ENCODE measurements at places on chromosomes 11 and 22. TPM values are rescaled to one million over a fixed set of nuclear protein-coding genes. Genes with fewer than 3 reads are reported as not detected.

GRCh38 chr11:100855466-100856067, 168.5 kb downstream of the ARHGAP42 start:
- H3K4me3 ChIP-seq: no peak overlapping the region
- H3K27me3 ChIP-seq: no peaks in the 10 kb centered on the region
- H3K36me3 ChIP-seq: no peaks in the 10 kb centered on the region

DNA sequence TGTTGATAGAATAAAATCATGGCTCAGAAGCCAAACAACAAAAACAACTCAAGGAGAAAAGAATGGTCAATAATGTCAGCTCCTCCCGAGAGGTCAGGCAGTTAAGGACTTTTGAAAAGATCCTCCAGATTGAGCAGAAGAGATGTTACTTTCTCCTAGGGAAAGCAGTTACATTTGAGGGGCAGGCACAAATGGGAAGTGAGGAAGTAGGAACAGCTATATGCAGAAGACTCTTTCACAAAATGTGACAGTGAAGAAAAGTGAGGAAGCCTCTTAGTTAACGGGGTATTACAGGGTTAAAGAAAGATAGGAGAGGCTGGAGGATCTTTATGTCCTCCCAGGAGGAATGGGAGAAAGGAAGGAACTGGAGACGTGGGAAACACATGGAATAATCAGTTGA, 3.4 kb downstream of the DCHS1 start:
- no peak overlapping the region for H3K27ac ChIP-seq
- H3K4me1 ChIP-seq: no peaks in the 10 kb centered on the region
- no peak for DNase-seq
- no peak overlapping the region for H3K4me3 ChIP-seq

PAMR1 gene
- not detected for total RNA-seq

GRCh38 chr22:25007444-25008106, 55.1 kb downstream of the KIAA1671 start:
- no peaks in the 10 kb centered on the region for H3K27me3 ChIP-seq
- H3K36me3 ChIP-seq: no peaks in the 10 kb centered on the region
- peaks cover 9% of the 10 kb centered on the region for H3K4me1 ChIP-seq
- H3K4me3 ChIP-seq: no peak overlapping the region
- DNase-seq: no peak
- no peak overlapping the region for H3K27ac ChIP-seq

VPREB1 gene
- not detected for total RNA-seq

SLC17A6 gene
- total RNA-seq: not detected

DNA sequence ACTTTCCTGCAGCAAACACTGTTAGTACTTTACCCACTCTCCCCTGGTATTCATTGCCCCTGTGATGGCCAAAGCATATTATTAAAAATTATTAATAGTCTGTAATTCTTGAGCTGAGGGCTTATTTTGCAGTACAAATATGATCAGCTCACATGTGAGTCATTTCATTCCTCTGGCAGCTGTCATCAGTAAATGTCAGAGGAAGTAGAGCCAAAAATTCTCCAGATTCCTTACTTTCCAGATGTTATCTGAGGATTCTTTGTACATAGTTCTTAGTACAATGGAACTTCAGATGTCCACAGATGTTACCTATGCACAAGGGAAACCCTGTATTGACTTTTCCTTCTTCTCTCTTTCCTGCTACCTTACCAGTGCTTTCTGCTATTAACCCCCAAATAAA, 12.5 kb downstream of the OR5B3 start:
- peaks cover 55% of the 10 kb centered on the region for H3K4me1 ChIP-seq
- peak; percentile 99 for DNase-seq
- peaks cover 5% of the 10 kb centered on the region for H3K36me3 ChIP-seq
- H3K4me3 ChIP-seq: peak overlapping the region; percentile 36
- H3K27me3 ChIP-seq: no peaks in the 10 kb centered on the region

- no peak overlapping the region for H3K27ac ChIP-seq
- no peaks in the 10 kb centered on the region for H3K4me1 ChIP-seq
- no peaks in the 10 kb centered on the region for H3K36me3 ChIP-seq
- no peak overlapping the region for H3K4me3 ChIP-seq
- no peak for DNase-seq
Observed at GRCh38 chr11:129536338-129536737, 160.7 kb downstream of the BARX2 start.

GRCh38 chr22:28958611-28959010, 75.2 kb downstream of the ZNRF3 start:
- no peak for DNase-seq
- H3K4me1 ChIP-seq: no peaks in the 10 kb centered on the region
- H3K36me3 ChIP-seq: no peaks in the 10 kb centered on the region
- H3K27me3 ChIP-seq: no peaks in the 10 kb centered on the region
- H3K4me3 ChIP-seq: no peak overlapping the region
- no peak overlapping the region for H3K27ac ChIP-seq

RIMBP3B gene
- not detected for total RNA-seq

GRCh38 chr11:121134741-121135312, 33.8 kb downstream of the TECTA start:
- H3K27ac ChIP-seq: no peak overlapping the region
- no peaks in the 10 kb centered on the region for H3K36me3 ChIP-seq
- H3K4me3 ChIP-seq: no peak overlapping the region
- H3K27me3 ChIP-seq: 0 out of 2 replicates have a peak, but pooled peaks cover 4% of the 10 kb centered on the region
- DNase-seq: no peak
- H3K4me1 ChIP-seq: peaks cover 12% of the 10 kb centered on the region

DNA sequence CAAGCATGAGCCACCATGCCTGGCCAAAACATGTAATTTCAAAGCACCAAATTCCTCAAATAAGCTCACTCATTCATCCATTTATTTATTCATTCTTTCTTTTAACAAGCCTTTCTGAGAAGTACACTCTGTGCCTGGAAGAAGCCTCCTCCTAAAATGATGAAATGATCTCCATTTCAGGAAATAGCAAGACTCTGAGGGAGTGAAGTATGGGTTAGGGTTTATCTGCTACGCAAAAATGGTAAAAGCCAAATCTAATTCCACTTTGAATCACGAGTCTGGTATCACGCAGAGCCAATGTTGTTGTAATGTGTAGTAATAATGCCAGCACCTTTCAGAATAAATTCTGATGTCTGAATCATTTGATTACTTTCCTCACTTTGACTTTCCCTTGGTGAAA, 1041.8 kb downstream of the LRRC4C start:
- no peaks in the 10 kb centered on the region for H3K27me3 ChIP-seq
- no peak for DNase-seq
- H3K27ac ChIP-seq: no peak overlapping the region
- no peak overlapping the region for H3K4me3 ChIP-seq
- no peaks in the 10 kb centered on the region for H3K4me1 ChIP-seq

- no peak overlapping the region for H3K4me3 ChIP-seq
- no peaks in the 10 kb centered on the region for H3K27me3 ChIP-seq
- H3K4me1 ChIP-seq: peaks cover 41% of the 10 kb centered on the region
- no peak for DNase-seq
Observed at GRCh38 chr11:106399624-106400023, 322.2 kb downstream of the AASDHPPT start.

APOL5 gene
- total RNA-seq: not detected

LRRC74B gene
- not detected for total RNA-seq

DNA sequence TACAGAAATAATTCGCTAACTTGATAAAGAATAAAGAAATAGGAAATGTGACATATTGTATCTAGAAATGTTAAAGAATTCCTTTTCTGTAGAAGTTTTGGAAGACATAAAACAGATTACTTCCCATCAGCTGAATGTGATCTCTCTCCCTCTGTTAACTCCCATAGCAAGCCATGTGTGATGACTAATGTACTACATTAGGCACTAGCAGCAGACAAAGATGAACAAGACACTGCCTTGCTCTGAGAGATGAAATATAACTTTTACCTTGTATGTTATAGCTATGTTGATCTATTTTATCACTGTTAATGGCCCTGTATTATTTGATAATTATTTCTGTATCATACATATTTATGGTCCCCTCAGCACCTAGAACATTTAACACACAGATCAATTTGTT, 817.2 kb downstream of the LRRC4C start:
- no peak overlapping the region for H3K27ac ChIP-seq
- no peak overlapping the region for H3K4me3 ChIP-seq
- no peak for DNase-seq
- no peaks in the 10 kb centered on the region for H3K27me3 ChIP-seq
- H3K36me3 ChIP-seq: no peaks in the 10 kb centered on the region

DNA sequence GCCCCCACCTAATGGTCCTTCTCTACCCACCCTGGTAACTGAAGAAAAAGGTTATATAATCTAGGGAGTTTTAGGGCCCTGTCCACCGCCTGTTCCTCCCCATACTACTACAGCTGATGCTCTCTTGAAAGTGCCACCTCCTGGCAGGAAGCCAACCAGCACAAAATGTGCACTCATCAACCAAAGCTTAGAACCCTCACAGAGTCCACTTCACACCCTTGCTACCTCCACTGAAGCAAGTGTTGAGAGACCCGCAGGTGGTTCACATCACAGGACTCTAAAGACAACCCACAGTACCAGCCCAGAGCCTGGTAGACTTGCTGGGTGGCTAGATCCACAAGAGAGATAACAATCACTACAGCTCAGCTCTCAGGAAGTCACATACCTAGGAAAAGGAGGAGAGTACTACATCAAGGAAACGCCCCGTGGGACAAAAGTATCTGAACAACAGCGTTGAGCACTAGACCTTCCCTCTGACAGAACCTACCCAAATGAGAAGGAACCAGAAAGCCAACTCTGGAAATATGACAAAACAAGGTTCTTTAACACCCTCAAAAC, 17.5 kb upstream of the OR10W1 start:
- H3K4me3 ChIP-seq: no peak overlapping the region
- peak; percentile 33 for DNase-seq
- H3K27ac ChIP-seq: no peak overlapping the region
- peaks cover 8% of the 10 kb centered on the region for H3K4me1 ChIP-seq
- no peaks in the 10 kb centered on the region for H3K27me3 ChIP-seq
- H3K36me3 ChIP-seq: no peaks in the 10 kb centered on the region

- no peaks in the 10 kb centered on the region for H3K4me1 ChIP-seq
- DNase-seq: no peak
- no peaks in the 10 kb centered on the region for H3K36me3 ChIP-seq
- H3K27me3 ChIP-seq: no peaks in the 10 kb centered on the region
- no peak overlapping the region for H3K4me3 ChIP-seq
Observed at GRCh38 chr11:37465221-37465620, 867.2 kb upstream of the RAG2 start.

DNA sequence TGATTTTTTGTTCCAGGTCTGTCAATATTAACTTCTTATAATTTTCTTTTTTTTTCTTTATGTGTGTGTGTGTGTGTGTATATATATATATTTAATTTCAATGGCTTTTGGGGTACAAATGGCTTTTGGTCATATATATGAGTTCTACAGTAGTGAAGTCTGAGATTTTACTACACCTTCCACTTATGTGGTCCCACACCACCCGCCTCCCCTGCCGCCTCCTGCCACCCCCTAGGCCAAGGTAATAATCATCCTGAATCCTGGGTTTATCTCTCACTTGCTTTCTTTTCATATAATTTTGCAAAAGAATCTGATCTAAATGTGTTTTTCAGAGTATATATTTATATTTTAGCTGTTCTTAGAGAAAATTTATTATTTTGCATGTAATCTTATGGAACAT, 11.1 kb downstream of the NEAT1 start:
- no peak overlapping the region for H3K27ac ChIP-seq
- no peak overlapping the region for H3K4me3 ChIP-seq
- H3K4me1 ChIP-seq: peaks cover 4% of the 10 kb centered on the region
- H3K36me3 ChIP-seq: peaks cover 30% of the 10 kb centered on the region
- H3K27me3 ChIP-seq: no peaks in the 10 kb centered on the region

FOSL1 gene
- total RNA-seq: 656 TPM

CENPM gene
- 75.9 TPM for total RNA-seq

- peak overlapping the region; percentile 40 for H3K27ac ChIP-seq
- H3K27me3 ChIP-seq: no peaks in the 10 kb centered on the region
- peaks cover 20% of the 10 kb centered on the region for H3K4me1 ChIP-seq
- H3K4me3 ChIP-seq: no peak overlapping the region
- peak; percentile 51 for DNase-seq
Observed at GRCh38 chr11:12213883-12214282, 103.5 kb downstream of the MICAL2 start.

DNA sequence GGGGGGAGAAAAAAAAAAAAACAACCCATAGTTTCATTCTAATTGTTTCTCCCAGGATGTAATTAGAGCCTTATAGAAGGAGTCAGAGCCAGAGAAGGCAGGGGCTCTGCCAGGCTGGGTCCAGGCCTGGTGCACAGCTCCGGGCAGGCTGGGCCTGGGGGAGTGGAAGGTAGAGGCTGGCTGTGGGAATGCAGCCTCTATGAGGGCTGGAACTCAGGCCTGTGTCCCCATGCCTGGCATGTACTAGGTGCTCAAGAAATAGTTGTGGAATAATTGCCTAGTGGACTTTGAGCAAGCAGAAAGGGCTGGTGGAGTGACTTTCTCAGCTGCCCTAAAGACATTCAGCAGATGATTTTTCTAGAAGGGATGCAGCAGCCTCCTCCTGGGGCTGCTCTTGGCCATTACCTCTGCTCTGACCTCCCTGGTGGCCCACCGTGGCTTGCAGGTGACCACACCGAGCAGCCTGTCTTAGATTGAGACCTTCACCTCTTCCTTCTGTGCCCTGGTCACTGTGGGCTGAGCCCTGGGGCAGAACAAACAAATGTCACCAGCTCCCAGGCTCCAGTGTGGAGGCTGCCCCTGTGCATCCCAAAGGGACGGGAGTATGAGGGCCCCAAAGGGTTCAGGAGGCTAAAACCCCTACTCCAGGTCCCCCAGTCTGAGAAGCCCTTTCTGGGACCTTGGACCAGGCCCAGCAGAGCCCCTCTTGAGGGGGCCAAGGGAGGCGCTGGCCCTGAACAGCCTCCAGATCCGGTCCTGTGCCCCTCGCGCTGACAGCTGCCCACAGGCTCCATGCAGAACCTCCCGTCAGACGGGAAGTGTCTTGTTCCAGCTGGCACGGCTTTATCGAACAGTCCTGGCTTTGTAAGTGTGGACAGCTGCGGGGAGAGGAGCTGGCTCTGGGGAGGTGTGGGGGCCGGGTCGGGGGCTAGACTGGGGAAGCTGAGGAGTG, 18.8 kb downstream of the MYEOV start:
- no peak overlapping the region for H3K4me3 ChIP-seq
- peaks cover 5% of the 10 kb centered on the region for H3K4me1 ChIP-seq
- no peak overlapping the region for H3K27ac ChIP-seq
- H3K27me3 ChIP-seq: no peaks in the 10 kb centered on the region

Measured in PC-3 (cell line).